ENCODE measurements at places on chromosomes 4 and X.

DNA sequence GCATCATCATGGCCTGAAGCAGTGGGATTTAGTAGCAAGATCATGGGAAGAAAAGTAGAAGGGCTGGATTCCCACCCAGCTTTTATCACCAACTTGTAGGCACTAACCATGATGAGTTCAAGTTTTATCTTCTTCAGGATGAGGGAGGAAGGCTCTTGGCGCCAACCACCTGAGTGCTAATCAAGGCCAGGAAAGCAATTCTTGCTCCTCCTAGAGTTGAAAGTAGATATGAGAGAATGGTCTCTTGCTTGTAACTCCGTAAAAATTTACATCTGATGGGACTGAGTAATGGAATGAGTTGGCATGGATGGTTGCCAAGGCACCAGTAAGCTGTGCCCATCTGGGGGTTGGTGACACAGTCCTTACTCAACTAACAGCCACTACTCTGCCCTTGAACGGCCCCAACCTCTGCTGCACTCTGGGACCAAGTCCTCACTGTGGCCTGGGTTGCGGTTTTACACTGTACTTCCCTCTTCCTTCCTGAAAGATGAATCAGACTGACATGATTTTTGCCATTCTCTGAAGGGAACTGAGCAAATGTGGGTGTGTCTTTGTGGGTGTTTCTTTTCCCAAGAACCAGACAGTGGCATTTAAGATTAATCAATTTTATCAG lies 39.4 kb upstream of the NDP start:
- DNase-seq = peak; percentile 22

- peak; percentile 74 for DNase-seq
Measured at GRCh38 chr4:108359130-108359985, 190.6 kb upstream of the LEF1 start.

GRCh38 chr4:150828159-150828558 lies 186.9 kb downstream of the LRBA start:
- DNase-seq = peak; percentile 46

- DNase-seq = no peak
Measured at GRCh38 chrX:24271262-24271661, 42.6 kb downstream of the SUPT20HL2 start.

- DNase-seq = no peak
Measured at GRCh38 chrX:121109986-121110385, 62.6 kb downstream of the GLUD2 start.

- DNase-seq = no peak
Measured at GRCh38 chr4:147407261-147408045, 73.4 kb upstream of the EDNRA start.

GRCh38 chr4:27084685-27085361 lies 224.2 kb downstream of the STIM2 start:
- peak; percentile 9 for DNase-seq

- no peak for DNase-seq
Measured at GRCh38 chrX:125436855-125437254, 117.2 kb downstream of the TEX13C start.

GRCh38 chr4:122845760-122846159 lies 19.1 kb downstream of the FGF2 start:
- no peak for DNase-seq

DNA sequence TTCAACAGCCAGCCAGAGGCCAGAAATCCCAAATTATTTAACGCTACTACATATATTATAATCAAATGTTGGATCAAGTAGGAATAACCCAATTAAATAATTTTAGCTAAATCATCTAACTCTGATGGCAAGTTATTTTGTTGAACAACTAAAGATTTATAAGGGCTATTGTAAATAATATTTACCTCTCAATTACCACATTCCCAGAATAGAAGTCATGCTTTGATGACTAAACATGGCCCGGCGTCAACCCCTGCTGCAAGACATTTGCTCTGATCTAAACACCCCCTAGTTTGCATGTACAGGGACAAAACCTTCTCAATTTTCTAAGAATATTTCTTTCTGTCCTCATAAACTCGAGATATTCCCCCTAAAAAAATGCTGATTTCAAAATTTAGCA lies 14.2 kb downstream of the VEGFC start:
- no peak for DNase-seq

DNA sequence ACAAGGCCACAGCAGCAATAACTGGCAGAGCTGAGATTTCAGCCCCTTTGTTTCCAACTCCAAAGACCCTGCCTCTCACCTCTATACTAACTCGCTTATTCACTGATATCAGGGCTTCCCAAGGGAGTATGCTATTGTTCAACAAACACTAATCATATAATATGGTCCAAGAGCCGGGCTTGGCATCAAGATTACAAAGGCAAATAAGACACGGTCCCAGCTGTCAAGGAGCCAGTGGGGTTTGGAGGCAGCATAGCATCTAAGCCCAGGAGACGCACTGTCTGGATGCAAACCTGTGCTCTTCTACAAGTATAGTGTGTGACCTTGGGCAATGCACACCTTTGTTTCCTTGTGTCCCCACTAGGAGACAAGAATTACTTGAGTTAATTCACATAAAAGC lies 28.7 kb downstream of the PAPSS1 start:
- DNase-seq = no peak

GRCh38 chr4:165293061-165293460 lies 34.4 kb upstream of the MSMO1 start:
- no peak for DNase-seq

GRCh38 chr4:93334003-93334402 lies 494.6 kb upstream of the ATOH1 start:
- no peak for DNase-seq

- DNase-seq = no peak
Measured at GRCh38 chr4:84503495-84504437, 4.7 kb upstream of the NKX6-1 start.

GRCh38 chr4:125072269-125072668 lies 242.5 kb upstream of the FAT4 start:
- DNase-seq = no peak

DNA sequence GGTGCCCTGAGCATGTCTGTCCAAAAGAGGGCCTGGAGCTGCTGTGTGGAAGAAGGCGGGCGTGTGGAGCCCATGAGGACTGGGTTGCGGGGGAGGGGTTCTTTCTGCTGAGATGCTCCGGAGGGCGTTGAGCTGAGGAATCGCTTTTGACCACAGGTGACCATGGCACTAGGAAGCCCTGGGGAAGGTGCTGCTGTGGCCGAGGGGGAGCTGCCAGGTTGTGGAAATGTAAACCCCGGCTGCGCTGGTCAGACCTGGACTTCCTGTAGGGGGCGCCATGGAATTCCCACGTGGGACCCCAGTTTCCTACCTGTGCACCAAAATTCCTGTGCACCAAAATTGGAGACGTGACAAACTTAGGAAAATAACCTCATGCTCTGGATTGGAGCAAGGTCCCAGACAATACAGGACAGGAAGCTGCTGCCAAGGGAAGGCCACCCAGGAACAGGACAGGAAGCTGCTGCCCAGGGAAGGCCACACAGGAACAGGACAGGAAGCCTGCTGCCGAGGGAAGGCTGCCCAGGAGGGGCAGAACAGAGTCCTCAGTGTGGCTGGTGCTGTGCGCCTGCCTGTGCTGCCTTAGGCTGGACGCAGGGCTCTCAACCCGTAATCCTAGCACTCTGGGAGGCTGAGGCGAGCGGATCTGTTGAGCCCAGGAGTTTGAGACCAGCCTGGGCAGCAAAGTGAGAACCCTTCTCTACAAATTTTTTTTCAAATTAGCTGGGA lies 28.4 kb upstream of the UVSSA start:
- peak; percentile 58 for DNase-seq

DNA sequence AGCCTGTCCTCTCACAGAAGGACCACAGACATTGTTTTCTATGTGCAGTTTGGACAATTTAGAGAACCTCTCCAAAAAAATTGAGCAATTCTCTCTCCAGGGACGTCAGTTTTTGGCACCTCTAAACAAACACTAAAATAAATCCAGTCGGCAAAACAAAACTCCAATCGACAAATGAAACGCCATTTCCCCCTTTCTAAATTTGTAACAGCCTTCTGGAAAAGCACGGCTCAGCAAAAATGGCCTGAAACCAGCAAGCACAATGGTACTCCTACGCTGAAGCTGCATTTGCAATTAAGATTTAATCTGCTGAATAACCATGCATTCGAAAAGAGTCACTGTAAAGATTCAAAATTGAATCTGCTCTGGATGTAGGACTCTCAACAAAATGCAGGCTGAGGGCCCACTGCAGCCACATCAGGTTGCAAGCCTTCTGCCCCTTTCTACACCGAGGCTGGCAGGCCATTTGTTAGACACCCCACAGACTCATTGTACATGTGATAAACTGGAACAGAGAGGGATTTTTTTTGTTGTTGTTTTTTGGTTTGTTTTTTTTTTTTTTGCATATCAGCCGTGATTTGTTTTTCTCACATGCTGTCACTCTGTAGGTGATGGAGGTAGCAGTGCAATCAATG lies 79.9 kb upstream of the MAP3K15 start:
- no peak for DNase-seq
